Heart left ventricle (tissue), 16 donors: ENCODE measurements at places on chromosomes 3 and 15. TPM values are rescaled to one million over a fixed set of nuclear protein-coding genes. Genes with fewer than 3 reads are reported as not detected.

GRCh38 chr3:107269136-107269535, 108.1 kb upstream of the CCDC54 start:
- no peaks in the 10 kb centered on the region for H3K27me3 ChIP-seq
- no peaks in the 10 kb centered on the region for H3K36me3 ChIP-seq
- no peak overlapping the region for H3K27ac ChIP-seq
- no peak overlapping the region for H3K4me3 ChIP-seq
- no peak for DNase-seq

The OSTN gene
- not detected for total RNA-seq

- no peak overlapping the region for H3K4me3 ChIP-seq
- no peaks in the 10 kb centered on the region for H3K4me1 ChIP-seq
- no peak for DNase-seq
- no peaks in the 10 kb centered on the region for H3K27me3 ChIP-seq
These were observed 326.4 kb upstream of the ARL6 start for GRCh38 chr3:97438131-97438530.

DNA sequence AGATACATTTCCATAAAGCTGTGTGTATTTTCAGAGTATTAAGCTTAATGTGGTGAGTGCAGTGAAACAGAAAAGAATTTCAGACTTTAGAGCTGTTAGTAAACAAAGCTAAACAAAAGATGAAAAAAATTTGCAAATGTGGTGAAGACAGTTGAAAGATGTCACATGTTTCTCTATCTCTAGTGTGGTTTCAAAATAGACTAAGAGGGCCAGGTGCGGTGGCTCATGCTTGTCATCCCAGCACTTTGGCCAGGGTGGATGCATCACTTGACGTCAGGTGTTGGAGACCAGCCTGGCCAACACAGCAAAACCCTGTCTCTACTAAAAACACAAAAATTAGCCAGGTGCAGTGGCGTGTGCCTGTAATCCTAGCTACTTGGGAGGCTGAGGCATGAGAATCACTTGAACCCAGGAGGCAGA, 466.0 kb upstream of the NR2F2 start:
- no peaks in the 10 kb centered on the region for H3K36me3 ChIP-seq
- no peaks in the 10 kb centered on the region for H3K4me1 ChIP-seq
- H3K4me3 ChIP-seq = no peak overlapping the region
- H3K27ac ChIP-seq = no peak overlapping the region
- no peak for DNase-seq

DNA sequence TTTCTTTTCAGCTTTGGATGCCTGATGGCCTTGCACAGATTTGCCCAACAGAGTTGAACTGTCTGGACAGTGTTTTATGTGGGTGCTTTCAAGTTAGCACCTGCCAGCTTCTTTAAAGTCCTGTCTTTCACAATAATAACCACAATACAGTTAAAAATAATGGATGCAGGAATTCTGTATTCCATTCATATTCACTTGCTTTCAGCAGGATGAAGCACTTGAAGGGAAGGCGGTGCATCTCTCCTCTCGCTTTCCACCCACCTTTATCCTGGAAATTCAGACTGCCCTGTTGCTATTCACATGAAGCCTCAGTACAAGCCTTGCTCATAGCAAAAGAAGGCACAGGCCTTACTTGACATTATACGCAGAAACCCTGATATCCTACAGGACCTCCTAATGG, 26.5 kb upstream of the GYG1 start:
- no peak for DNase-seq
- H3K36me3 ChIP-seq = no peaks in the 10 kb centered on the region
- H3K4me1 ChIP-seq = no peaks in the 10 kb centered on the region
- no peak overlapping the region for H3K27ac ChIP-seq
